ENCODE measurements at places on chromosomes 5 and 9.
A peak's percentile ranks its signal among the peaks of the same experiment; 100 is the strongest.

- DNase-seq: peak; percentile 77
These were observed 40.2 kb downstream of the NAIF1 start for GRCh38 chr9:128026773-128027541.

GRCh38 chr5:6837519-6838110 lies 124.4 kb downstream of the TENT4A start:
- peak; percentile 17 for DNase-seq

- DNase-seq: no peak
These were observed 28.9 kb upstream of the PDCD1LG2 start for GRCh38 chr9:5481322-5482040.

DNA sequence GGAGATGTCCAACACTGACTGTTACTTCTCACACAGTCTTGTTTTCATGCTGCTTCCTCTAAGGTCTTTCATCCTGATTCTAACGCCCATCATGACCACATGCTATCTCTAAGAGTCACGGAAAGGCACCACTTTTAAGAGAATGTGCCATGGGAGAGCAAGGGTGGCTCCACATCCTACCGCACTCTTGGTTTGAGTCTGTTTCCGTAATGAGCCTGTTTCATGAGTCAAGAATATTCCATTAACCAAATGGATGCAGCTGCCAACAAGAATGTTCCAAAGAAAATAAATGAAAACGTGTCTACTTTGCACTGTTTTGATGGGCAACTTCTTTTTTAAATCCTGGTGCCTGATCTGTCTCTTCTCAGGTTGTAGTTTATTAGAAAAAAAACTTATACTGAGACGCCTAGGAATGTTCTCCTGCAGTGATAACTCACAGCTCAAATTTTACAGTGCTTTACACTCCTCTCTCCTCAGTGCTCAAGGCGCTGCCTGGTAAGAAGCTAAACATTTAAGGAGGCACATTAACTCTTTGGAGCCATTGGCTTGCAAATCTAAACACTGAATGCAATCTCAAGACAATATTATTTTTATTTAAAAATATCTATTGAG lies 124.3 kb downstream of the FGF1 start:
- no peak for DNase-seq

GRCh38 chr5:105931881-105932421 lies 1738.8 kb downstream of the EFNA5 start:
- DNase-seq: no peak

DNA sequence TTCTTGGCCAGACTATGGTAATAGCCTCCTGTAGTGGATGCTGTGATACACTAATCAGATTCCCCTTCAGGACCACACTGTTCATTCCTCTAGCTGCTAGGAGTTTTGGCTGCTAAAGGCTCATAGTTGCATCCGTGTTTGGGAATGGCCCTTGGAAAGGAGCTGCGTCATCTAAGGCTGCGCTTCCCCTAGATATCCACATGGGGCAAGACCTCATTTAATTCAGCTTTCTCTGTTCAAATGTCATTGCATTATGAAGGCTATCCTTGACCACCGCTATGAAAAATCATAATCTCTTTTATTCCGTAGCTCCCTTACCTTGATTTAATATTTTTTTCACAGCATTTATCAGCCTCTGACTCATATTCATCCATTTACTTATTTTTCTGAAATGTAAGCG lies 258.3 kb upstream of the NR4A3 start:
- no peak for DNase-seq

GRCh38 chr5:11918463-11919045 lies 14.3 kb upstream of the CTNND2 start:
- no peak for DNase-seq

- no peak for DNase-seq
These were observed 31.8 kb downstream of the CCNJL start for GRCh38 chr5:160280384-160281095.

- DNase-seq: no peak
These were observed 8.7 kb upstream of the SEMA6A start for GRCh38 chr5:116583085-116583861.

- no peak for DNase-seq
These were observed 184.8 kb upstream of the CD180 start for GRCh38 chr5:67381236-67381880.

DNA sequence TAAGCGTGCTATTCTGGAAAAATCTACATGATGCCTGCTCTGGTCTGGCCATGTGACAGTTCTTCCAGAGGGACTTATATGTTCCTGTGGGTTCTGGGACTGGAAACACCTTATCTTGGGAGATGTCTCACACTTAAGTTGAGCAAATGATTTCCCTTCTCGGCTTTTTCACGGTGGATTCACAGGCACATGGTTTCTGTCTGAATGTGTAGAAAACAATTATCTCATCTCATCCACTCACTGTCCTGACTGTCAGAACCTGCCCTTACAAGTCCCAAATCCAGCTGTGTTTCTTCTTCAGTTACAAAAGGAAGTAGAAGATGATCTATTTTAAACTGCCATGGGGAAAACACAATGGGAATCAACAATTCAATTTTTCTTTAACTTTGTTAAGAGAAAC lies 184.0 kb downstream of the SYK start:
- no peak for DNase-seq

- no peak for DNase-seq
These were observed 371.5 kb upstream of the ACTBL2 start for GRCh38 chr5:57853929-57854697.

- no peak for DNase-seq
These were observed 456.8 kb downstream of the DMAC1 start for GRCh38 chr9:7342736-7343135.

DNA sequence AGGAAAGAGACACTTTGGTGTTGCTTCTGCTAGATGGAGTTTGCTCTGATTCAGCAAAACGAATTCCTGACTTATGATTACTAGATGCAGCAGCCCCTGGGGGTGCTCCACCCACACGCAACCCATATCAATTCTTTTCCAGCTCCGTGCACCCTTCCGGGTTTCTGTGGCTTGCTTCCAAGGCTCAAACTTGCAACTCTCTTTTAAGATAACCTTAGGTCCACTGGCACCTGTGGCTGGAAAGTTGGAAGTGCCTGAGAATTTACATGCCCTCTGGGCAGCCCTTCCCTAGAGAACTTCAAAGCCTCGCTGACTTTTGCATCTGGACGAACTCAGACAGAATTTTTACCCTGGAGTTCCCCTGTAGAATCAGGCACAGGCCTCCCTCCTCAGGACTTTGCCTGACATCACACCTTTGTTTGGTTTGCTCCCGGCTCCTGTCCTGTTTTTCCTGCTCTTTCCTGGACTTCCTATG lies 224.9 kb downstream of the SNX18 start:
- no peak for DNase-seq

GRCh38 chr5:178423901-178424809 lies 166.0 kb downstream of the COL23A1 start:
- DNase-seq: no peak

DNA sequence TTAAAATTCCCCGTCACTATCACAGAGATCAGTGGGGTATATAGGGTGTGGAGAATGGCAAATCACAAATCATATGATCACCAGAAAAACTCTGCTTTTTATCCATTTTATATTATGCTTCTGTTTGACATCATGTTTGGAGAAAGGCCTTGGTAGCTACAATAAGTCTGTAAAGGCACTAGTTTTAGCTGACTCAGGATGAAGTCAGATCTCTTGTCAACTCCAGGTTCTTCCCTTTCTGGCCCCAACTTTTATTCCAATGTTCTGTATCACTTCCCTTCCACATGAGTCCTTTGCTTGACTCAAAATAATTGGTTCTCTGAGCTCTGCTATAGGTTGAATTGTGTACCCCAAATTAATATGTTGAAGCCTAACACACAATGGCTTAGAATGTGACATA lies 484.9 kb downstream of the PTPRD start:
- DNase-seq: no peak
